ENCODE measurements at places on chromosomes 13 and 19. TPM values are rescaled to one million over a fixed set of nuclear protein-coding genes. Genes with fewer than 3 reads are reported as not detected.

Gene TMEM150B
- polyA plus RNA-seq = 1.1 TPM

Gene KLHL1
- polyA plus RNA-seq = not detected

GRCh38 chr19:50242581-50242980 is 39.2 kb downstream of the MYH14 start:
- no peak for DNase-seq

- no peak for DNase-seq
Observed at GRCh38 chr13:24511019-24511815, 1.4 kb downstream of the PARP4 start.

Data from muscle of arm (tissue), 14 donors.